ENCODE measurements at places on chromosomes 2 and 18. TPM values are rescaled to one million over a fixed set of nuclear protein-coding genes. Genes with fewer than 3 reads are reported as not detected.

DNA sequence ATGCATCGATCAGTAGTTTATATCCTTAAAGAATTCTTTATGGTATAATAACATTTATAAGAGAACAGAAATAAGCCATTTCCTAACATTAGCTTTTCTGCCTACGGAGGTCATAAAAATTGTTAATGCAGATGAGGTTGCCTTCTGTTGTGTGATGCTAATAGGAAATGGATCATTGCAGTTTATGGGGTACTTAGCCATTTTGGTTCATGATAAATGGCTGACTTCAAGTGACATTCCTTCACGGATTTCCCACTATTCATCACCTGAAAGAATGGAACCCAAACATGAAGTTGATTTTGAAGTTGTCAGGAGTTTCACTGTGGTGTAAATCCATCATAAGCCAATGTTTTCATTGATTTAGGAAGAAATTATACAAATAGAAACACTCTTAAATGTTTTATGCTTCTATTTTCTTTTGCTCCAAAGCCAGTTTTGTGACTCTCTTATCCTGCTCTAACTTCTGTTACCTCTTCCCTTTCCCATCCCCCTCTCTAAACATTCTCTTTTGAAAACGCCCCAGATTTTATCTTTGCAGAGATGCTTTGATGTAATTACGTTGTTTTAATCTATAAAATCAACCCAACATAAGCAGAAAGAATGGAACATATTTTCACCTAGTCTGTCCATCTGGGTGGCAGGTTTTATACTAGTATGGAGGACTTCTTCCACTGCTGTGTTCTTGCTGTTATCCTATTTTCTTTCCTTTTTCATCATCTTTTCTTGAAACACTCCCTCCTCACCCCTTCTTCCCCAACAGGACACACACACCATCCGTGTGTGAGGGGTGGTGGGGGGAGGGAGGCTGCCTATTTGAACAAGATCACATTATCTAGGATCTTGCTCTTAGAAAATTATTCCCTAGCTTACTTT, 58.2 kb downstream of the GREB1L start:
- DNase-seq = no peak

GRCh38 chr18:62768558-62768943, 53.2 kb downstream of the PHLPP1 start:
- DNase-seq = no peak

- DNase-seq = no peak
Observed at GRCh38 chr2:136714452-136714951, 50.8 kb upstream of the THSD7B start.

DNA sequence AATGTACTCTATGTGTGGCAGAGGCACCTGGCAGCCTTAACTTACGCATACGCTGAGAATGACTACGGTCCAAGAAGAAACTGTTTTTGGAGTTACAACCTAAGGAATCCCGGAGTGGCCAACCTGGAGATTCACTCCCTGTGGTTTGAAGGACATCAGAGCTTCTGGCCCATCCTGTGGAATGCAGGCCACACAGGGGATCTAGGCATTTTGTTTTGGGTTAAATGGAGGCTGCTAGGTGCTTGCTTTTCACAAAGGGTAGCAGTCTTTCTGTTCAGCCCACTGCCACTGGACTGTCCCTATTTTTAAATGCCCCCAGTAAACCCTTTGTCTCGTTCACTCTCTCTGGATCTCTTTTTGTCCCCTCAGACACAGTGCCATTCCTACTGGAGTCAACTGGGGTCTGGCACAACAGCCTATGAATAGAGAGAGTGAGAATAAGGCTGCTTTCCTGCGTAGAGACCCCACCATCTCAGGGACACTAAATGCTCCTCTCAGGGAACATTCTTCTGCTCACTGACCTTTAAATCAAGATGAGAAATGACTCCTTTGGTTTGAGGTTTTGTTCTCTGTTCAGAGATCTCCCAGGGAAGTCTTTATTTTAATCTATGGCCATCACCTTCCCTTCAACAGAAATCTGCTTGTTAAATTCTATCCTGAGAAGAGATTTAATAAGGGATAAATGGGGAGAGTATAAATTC, 124.9 kb downstream of the B3GNT2 start:
- no peak for DNase-seq

DNA sequence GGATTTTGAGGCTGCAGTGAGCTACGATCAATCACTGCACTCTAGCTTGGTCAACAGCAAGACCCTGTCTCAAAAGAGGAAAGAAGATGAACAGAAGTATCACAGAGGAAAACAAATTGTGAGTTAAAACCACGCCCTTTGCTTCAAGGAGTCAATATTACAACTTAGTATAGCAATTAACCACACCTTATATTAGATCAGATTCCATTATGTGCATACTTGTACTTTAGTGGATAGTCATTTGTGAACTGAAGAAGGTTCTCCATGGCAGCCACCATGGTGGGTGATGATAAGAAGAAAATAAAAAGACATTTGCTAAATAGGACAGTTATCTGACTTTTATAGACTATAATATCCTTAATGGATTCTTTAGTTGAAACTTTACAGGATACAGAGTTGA, 72.3 kb upstream of the EFEMP1 start:
- no peak for DNase-seq

Gene COL6A3
- total RNA-seq = 36.4 TPM

Measured in activated CD4-positive, alpha-beta T cell treated with anti-CD3 and anti-CD28 coated beads for 36 hours (primary cell).